Endothelial cell of umbilical vein (primary cell): ENCODE measurements at places on chromosomes 4 and X. TPM values are rescaled to one million over a fixed set of nuclear protein-coding genes. Genes with fewer than 3 reads are reported as not detected.

Gene PSAPL1
- not detected in 2 replicates for total RNA-seq

Gene CTSO
- 6.7 and 7.9 TPM in 2 replicates for total RNA-seq

Gene ELF4
- total RNA-seq = 32.9 and 33.4 TPM in 2 replicates

Gene BEND2
- total RNA-seq = not detected in 2 replicates

Gene PRRG1
- total RNA-seq = 28.3 and 37.6 TPM in 2 replicates

Gene TCEAL2
- not detected in 2 replicates for total RNA-seq

Gene CXorf65
- not detected in 2 replicates for total RNA-seq

Gene TRAM1L1
- 0.88 and 1.1 TPM in 2 replicates for total RNA-seq

Gene CT45A2
- not detected in 2 replicates for total RNA-seq

Gene HELQ
- 11.0 and 11.1 TPM in 2 replicates for total RNA-seq

Gene CYTL1
- total RNA-seq = 4.0 and 29.8 TPM in 2 replicates

Gene CDX4
- total RNA-seq = not detected in 2 replicates

Gene GABRG1
- not detected in 2 replicates for total RNA-seq

Gene XG
- 0.44 TPM in 1 of 2 replicates, not detected in the other for total RNA-seq

Gene POU4F2
- not detected in 2 replicates for total RNA-seq

Gene PAGE1
- not detected in 2 replicates for total RNA-seq

Gene ABCB7
- 20.7 and 22.0 TPM in 2 replicates for total RNA-seq

Gene PWWP3B
- total RNA-seq = not detected in 2 replicates

Gene GABRA4
- not detected in 2 replicates for total RNA-seq

Gene PPP2R3B
- 29.2 and 33.6 TPM in 2 replicates for total RNA-seq

Gene QRFPR
- not detected in 2 replicates for total RNA-seq

Gene MAGEA2
- not detected in 2 replicates for total RNA-seq

Gene NOP14
- total RNA-seq = 40.3 and 45.2 TPM in 2 replicates

Gene TMEM31
- total RNA-seq = not detected in 2 replicates

Gene INTU
- 4.3 and 5.4 TPM in 2 replicates for total RNA-seq

Gene ASB9
- 5.6 and 7.6 TPM in 2 replicates for total RNA-seq

Gene DRD5
- not detected in 2 replicates for total RNA-seq

Gene HUWE1
- total RNA-seq = 193 and 210 TPM in 2 replicates

Gene SHOX
- not detected in 2 replicates for total RNA-seq

Gene GPRASP1
- 2.1 and 2.4 TPM in 2 replicates for total RNA-seq

Gene SCOC
- total RNA-seq = 38.3 and 38.5 TPM in 2 replicates

Gene ARMCX4
- 17.6 and 19.9 TPM in 2 replicates for total RNA-seq

Gene NEUROG2
- total RNA-seq = not detected in 2 replicates

Gene ZNF711
- total RNA-seq = 5.0 and 5.2 TPM in 2 replicates

Gene ATOH1
- total RNA-seq = not detected in 2 replicates

Gene NAAA
- total RNA-seq = 15.3 and 20.3 TPM in 2 replicates

Gene MAGEC2
- total RNA-seq = not detected in 2 replicates

Gene SERPINA7
- total RNA-seq = not detected in 2 replicates

Gene FRMD7
- total RNA-seq = not detected in 2 replicates

Gene POU3F4
- not detected in 2 replicates for total RNA-seq

Gene DCAF4L1
- 0.15 and 0.16 TPM in 2 replicates for total RNA-seq

Gene CTAG2
- total RNA-seq = not detected in 2 replicates

Gene GPM6B
- not detected in 2 replicates for total RNA-seq

Gene KIAA1210
- not detected in 2 replicates for total RNA-seq

Gene SSX4
- total RNA-seq = not detected in 2 replicates

Gene ZFYVE28
- 7.1 and 10.8 TPM in 2 replicates for total RNA-seq

Gene SLC6A14
- total RNA-seq = not detected in 2 replicates

Gene GLRB
- 5.7 and 6.2 TPM in 2 replicates for total RNA-seq

Gene HELT
- not detected in 2 replicates for total RNA-seq

Gene SRP72
- 132 and 145 TPM in 2 replicates for total RNA-seq

Gene FGFR3
- total RNA-seq = 1.2 TPM in 2 replicates

Gene FOXP3
- not detected in 2 replicates for total RNA-seq
